Activated CD4-positive, alpha-beta T cell treated with anti-CD3 and anti-CD28 coated beads for 1 hour (primary cell): ENCODE measurements at places on chromosomes 3 and 15.

GRCh38 chr15:75354454-75354853 is 7.6 kb downstream of the NEIL1 start:
- no peak for DNase-seq

DNA sequence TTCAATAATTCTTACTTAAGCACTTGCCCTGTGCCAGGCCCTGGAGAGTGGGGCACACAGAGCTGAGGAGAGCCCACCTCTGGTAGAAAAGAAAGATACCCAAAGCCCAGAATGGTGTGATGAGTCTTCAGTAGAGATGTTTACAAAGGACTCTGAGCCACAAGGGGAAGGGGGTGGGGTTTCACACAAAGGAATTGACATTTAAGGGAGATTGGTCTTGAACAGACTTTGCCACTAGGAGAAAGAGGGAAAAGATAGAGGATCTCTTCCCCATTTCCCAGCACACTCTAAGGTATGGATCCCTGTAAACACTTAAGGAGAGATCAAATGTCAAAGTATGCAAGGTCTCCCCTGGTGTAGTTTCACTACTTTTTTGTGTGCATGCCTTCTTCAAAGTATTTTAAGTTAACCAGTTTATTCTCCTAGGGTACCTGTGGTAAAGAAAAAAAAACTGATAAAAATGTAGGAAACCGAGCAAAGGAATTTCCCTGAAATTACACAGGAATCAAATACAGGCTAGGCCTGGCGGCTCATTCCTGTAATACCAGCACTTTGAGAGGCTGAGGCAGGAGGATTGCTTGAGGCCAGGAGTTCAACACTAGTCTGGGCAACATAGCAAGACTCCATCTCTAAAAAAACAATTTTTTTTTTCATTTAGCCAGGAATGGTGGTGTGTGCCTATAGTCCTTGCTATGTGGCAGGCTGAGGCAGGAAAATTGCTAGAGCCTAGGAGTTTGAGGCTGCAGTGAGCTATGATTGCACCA is 117.6 kb upstream of the SKOR1 start:
- DNase-seq = no peak

GRCh38 chr3:143442814-143443447 is 323.4 kb downstream of the CHST2 start:
- no peak for DNase-seq

- no peak for DNase-seq
These were observed 32.9 kb downstream of the SNTN start for GRCh38 chr3:63685340-63685739.

- no peak for DNase-seq
These were observed 9.4 kb downstream of the NT5DC2 start for GRCh38 chr3:52524258-52524751.

DNA sequence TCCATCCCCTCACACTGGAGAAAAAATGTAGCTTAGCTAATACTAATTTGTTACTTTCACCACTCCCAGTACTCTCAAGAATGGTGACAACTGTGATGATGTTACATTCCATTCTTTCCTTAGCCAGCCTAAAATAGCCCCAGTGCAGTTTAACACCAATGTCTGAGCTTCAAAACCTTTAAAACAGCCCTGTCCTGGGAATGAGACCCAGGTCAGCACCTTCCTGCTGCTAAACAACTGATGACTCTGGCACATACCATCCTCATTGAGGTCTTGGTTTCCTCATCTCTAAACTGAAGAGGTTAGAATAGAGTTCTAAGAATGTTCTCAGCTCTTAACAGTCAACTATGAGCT is 3.8 kb downstream of the SCAMP2 start:
- DNase-seq = no peak

DNA sequence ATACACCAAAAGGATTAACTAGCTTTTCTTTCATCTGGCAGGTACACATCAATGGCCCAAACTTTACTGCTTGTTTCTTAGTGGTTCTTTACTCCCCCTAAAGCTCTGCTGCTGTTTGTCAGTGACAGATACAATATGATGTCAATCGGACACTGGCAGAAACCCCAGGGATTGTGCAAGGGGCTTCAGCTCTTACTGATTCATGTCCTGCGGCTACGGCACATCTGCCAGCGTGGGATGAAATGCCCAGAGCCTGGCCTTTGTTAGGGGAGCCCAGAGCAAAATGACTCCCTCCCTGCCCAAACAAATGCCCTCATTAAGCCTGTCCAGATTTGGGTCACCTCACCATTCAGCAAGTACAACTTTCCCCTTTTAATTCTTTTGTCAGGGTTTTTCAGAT is 28.3 kb downstream of the SRP14 start:
- DNase-seq = no peak

- no peak for DNase-seq
These were observed 8.4 kb upstream of the PPP1R2 start for GRCh38 chr3:195551381-195551978.

- DNase-seq = no peak
These were observed 32.2 kb downstream of the SLC6A6 start for GRCh38 chr3:14434498-14435151.

DNA sequence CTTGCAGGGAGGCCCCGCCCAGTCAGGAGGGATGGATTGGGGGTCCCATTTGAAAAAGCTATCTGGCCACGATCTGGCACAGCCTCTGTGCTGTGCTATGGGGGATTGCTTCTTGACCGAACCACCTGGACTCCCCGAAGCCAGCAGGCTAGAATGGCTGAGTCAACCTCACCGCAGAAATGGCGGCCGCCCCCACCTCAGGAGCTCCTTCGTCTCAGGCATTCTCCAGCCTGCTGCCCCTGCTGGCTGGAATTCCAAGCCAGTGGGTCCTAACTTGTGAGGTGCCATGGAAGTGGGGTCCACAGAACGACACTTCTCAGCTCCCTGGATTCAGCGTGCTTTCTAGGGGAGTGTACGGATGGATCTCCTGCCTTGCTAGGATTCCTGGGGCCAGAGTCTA is 180.5 kb upstream of the TRIM42 start:
- DNase-seq = no peak

- DNase-seq = no peak
These were observed 360.3 kb upstream of the TBL1XR1 start for GRCh38 chr3:177557548-177557947.

- DNase-seq = no peak
These were observed 33.4 kb downstream of the MYO1E start for GRCh38 chr15:59339252-59339672.

GRCh38 chr3:170387950-170388349 is 30.4 kb downstream of the SKIL start:
- DNase-seq = no peak

DNA sequence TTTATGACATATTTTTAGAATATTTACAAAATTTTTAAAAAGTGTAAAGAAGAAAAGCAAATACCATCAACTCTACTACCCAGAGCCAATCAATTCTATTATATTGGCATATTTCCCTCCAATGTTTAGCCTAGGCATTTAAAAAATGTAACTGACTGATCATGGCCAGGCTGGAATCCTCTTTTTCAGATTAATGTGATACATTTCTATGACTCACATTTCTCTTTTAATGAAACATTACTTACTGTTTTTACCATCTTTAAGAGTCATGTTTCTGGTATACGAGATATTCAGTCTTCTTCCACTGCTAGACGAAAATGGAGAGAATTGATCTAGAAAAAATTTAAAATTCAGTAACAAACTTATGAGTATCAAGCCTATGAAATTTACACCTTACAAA is 53.4 kb upstream of the DCUN1D1 start:
- no peak for DNase-seq

DNA sequence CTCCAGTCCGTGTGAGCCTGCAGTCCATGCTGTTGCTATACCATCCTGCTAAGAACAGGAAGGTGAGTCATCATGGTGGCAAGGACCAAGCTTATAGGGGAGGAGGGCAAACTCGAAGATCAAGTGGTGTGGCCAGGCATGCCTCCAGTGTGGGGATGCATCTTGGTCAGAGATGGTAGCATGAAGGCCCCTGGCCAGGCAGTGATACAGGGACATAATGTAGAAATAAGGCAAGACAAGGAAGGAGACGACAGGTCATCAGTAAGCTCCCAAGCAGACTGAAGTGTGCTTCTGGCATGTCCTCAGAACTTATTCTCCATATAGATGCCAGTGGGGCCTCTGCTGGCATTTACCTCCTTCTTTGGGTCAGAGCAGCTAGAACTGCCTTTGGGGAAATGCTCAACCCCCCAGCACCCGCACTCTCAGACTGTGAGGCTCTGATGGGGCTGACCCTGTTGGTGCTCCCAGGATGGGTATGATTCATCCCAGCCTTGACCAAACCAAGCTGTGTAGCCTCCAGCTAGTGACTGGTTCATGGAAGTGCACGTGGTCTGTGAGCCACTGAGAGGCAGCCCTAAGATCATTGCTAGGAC is 52.5 kb upstream of the ATP2B2 start:
- no peak for DNase-seq

- no peak for DNase-seq
These were observed 49.0 kb downstream of the HOMER2 start for GRCh38 chr15:82903511-82903910.

DNA sequence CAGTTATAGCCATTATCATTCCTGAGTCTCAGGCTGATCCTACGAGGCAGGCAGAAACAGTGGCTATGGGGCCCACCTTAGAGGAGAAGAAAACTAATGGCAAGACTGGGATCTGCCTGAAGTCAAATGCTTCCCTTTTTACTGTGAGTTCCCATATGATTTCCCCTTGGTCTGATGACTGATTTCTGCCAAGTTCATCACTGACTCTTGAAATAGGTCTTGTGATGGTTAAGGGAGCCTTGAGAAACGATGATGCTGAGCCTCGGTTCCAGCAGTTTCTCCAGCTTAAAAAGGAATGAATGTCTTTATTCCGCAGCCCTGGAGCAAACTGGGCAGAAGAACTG is 29.4 kb upstream of the LDHAL6B start:
- DNase-seq = no peak

DNA sequence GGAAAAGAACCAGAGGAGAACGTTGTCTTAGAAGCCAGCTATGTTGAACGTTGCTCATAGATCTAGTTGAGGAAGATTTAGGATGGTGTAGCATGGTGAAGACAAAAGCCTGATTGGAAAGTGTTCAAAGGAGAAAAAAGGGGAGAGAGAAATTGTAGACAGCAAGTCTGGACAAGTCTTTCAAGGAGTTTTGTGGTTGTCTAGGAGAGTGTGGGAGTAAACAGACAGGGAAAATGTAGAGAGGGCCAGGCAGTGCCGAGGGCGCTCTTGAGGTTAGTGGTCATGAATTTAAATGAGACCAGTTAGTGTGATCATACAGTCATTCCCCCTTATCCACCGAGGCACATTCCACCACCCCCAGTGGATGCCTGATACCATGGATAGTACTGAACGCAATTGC is 167.5 kb upstream of the IL12A start:
- DNase-seq = no peak

DNA sequence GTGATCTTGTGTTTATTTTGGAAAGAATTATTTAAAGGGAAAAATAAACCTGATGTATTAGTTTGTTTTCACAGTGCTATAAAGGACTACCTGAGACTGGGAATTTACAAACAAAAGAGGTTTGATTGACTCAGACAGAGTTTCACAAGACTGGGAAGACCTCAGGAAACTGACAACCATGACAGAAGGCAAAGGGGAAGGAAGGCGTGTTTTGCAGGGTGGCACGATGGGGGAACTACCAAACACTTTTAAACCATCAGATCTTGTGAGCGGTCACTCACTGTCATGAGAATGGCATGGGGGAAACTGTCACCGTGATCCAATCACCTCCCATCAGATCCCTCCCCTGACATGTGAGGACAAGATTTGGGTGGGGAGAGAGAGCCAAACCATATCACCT is 87.0 kb downstream of the TP63 start:
- DNase-seq = no peak

DNA sequence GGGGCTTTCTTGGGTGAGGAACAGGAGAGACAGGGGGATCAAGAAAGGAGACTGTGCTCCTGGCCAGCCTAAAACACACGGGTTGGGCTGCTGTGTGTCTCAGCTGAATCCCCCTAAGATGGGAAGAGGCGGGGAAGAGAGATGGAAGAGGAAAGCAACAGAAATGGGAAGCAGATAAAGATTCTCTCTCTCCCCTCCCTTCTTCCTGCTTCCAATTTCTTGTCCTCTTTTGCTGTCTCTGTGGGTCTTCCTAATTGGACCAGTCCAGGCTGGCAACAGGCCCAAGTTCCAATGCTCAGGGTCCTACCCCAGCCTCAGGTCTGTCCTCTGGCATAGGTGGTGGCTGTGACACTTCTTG is 7.1 kb downstream of the ISLR2 start:
- no peak for DNase-seq

GRCh38 chr3:27253831-27254230 is 115.4 kb downstream of the NEK10 start:
- no peak for DNase-seq
